ENCODE measurements at places on chromosomes 2 and 18. TPM values are rescaled to one million over a fixed set of nuclear protein-coding genes. Genes with fewer than 3 reads are reported as not detected.

DNA sequence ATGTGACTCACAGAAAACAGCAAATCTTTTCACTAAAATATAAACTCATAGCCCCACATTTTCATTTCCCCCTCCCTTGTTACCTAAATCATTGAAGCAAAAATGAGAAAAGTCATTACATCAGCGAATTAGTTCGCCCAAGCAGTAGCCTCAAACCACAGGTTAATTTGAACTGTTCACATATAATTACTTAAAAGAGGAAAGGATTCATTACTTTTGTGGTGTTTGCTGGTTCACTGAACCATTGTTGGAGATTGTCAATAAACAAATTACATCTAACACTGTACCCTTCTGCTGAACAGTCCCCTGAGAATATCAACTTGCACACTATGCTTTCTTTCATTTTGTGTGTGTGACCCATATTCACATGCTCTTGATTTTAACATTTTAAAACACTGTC, 238.7 kb downstream of the ERBB4 start:
- DNase-seq: no peak

- DNase-seq: no peak
Observed at GRCh38 chr2:2573205-2573604, 242.1 kb upstream of the MYT1L start.

GRCh38 chr2:201916565-201916964, 110.2 kb downstream of the CDK15 start:
- no peak for DNase-seq

GRCh38 chr2:37564356-37564755, 107.1 kb downstream of the CDC42EP3 start:
- DNase-seq: no peak

The CTLA4 gene
- 0.19 TPM for polyA plus RNA-seq

The HTR2B gene
- polyA plus RNA-seq: 15.1 TPM

The LRRC30 gene
- polyA plus RNA-seq: 0.60 TPM

The KLHL29 gene
- 11.6 TPM for polyA plus RNA-seq

All from left renal pelvis (tissue), 4 donors.